Hematopoietic multipotent progenitor cell treated with erythropoietin and hydrocortisone succinate and interleukin-3 and kit ligand, for 15 days (in vitro differentiated cells): ENCODE measurements at places on chromosomes 11 and 22.

- DNase-seq, result peak; percentile 71
Observed at GRCh38 chr22:37166675-37167066, 17.0 kb upstream of the IL2RB start.

DNA sequence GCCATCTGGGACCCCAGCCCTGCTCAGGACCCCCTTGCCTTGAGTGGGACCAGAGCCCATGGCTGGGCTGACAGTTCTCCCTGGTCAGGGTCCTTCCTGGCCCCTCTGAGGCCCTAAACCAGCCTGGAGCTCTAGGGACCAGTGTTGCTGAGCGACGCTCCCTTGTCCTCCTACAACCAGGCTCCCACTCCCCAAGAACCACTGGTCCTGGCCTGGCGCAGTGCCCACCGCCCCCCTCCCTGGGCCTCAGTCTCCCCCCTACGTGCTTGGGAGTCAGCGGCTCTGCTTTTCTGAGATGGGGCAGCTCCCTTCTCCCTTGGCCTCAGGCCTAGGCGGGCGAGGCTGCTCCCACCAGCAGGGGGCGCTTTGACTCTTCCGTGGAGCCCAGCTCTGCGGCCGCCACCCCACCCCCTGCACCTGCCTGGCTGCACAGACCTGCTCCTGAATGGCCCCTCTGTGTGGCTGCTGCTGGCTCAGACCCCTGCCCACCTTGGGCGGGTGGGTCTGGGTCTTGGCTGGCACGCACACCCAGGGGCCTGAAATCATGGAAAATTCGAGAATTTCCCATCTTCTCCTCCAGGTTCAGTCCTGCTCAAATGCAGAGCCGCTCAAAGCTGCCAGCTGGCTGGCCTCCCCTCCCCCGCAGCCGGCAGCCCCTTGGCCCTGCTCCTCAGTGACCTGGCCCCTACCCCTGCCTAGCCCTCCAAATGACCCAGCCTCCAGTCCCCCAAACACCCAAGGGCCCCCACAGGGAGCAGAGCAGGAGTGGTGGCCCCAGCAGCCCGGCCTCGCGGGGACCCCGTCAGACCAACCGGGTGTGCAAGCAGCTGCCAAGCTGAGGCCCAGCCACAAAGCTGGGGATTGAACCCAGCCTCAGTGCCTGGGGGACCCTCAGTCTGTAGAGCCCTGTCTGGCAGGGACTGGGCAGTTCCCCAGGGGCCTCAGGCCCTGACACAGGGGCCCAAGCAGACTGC, 9.1 kb downstream of the PRR33 start:
- peak; percentile 82 for DNase-seq

DNA sequence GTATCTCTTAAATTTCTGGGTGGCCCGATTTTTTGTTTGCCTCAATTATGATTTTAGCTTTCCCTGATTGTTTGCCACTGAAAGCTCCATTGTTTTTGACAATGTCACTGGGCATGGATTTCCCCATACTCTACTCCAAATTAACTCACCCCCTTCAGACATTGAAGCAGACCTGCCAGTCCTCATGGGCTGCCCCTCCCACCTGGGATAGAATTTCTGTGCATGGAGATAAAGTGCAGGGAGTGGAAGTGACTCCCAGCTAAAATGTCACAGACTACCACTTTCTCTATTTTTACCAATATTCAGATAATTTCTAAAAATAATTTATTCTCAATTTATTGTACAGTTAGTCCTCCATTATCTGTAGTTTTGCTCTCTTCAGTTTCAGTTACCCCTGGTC, 79.1 kb upstream of the CLPB start:
- DNase-seq, result peak; percentile 50

- DNase-seq, result no peak
Observed at GRCh38 chr11:116715383-116715782, 57.4 kb downstream of the BUD13 start.

GRCh38 chr11:38718049-38718448, 2120.0 kb upstream of the RAG2 start:
- no peak for DNase-seq

- no peak for DNase-seq
Observed at GRCh38 chr11:85088286-85088685, 538.9 kb downstream of the DLG2 start.

GRCh38 chr22:20258584-20259326, 9.4 kb downstream of the RTN4R start:
- no peak for DNase-seq

GRCh38 chr11:70135625-70136059, 57.5 kb downstream of the ANO1 start:
- no peak for DNase-seq

GRCh38 chr11:111718436-111718835, 47.8 kb downstream of the PPP2R1B start:
- no peak for DNase-seq

DNA sequence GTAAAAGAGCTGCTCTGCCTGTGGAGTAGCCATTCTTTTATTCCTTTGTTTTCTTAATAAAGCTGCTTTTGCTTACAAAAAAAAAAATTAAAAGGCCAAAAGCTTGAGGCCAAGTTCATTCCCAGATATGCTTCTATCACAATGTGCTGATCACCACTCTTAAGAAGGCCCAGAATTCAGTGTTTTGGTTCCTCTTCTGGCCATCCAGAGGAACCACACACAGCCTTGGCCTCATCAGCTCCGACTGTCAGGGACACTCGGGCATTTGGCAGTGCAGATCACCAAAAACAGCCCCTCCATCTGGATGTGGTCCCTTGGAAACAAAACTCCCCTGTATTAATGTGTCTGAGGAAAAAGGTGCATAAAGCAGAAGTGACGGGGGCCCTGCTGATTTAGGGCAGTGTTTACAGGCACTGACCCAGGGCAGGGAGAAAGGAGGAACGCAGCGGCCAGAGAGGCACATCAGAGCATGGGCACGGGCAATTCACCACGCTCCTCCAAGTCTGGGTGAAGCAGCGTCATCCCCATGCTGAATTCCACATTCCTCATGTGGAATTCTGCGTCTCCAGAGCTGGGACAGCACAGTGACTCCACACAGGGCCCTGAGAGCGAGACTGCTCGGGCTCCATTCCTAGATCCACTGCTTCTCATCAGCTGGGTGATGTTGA, 17.7 kb downstream of the POLDIP3 start:
- no peak for DNase-seq

DNA sequence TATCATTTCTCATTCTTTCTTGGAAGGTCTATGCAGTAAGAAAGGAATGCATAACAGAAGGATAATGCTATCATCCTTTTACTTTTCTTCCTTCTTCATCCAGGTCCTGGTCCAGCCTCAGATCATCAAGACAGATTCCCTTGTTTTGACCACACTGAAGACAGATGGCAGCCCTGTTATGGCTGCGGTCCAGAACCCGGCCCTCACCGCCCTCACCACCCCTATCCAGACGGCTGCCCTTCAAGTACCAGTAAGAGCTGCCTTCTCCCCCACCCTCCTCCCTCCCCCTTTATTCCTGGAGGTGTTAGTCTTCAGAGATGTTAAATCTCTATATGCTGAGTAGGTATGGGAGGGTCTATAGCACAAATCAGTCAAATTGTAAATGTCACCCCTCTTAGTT, 37.9 kb downstream of the SREBF2 start:
- no peak for DNase-seq

DNA sequence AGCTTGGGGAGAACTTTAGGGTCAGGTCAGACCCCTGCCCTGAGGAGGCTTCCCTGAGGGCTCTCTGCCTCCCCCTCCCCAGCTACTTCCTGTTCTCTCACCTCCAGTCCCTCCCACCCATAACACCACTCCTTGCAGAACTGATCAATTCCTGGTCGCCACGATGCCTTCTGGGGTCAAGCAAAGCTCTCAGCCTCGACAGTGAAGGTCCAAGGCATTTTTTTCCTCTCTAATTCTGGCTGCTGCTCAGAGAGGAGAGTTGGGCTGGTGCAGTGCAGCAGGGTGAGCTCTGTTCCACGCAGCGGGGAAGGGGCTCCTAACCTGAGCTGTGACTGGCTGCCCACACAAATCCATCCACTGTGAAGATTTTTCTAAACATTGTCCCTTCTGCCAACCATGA, 628.4 kb downstream of the BRD1 start:
- DNase-seq, result no peak

DNA sequence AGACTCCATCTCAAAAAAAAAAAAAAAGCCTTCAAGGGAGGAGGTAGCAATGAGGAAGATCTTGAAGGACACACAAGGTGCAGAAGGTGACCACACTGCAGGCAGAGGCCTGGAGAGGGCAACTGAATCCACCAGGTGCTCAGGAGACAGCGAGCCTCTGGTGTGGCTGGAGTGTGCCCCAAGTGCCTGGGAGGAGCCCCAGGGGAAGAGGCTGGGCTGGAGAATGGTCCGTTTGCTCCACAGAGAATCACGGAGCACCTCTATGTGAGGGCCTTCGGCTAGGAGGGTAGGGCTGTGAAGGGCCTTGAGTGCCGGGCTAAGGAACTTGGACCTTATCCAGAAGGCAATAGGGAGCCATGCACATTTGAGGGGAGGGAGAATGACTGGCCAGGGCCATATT, 50.3 kb downstream of the ARRB1 start:
- no peak for DNase-seq

- DNase-seq, result no peak
Observed at GRCh38 chr11:13667245-13667644, 1.2 kb upstream of the FAR1 start.

GRCh38 chr11:33936725-33937604, 45.1 kb upstream of the LMO2 start:
- peak; percentile 57 for DNase-seq

DNA sequence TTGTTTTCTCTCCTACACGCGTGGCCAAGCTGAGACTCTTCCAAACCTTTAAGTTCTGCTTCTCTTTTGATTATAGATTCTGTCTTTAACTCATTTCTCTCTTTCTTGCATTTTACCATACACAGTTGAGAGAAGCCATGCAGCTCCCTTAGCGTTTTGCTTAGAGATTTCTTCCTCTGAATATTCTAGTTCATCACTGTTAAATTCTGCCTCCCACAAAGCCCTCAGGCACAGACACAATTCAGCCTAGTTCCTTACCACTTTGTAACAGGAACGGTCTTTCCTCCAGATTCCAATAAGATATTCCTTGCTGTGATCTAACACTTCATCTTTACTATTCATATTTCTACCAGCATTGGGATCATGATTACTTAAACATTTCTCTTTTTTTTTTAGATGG, 24.7 kb upstream of the CD81 start:
- DNase-seq, result no peak

DNA sequence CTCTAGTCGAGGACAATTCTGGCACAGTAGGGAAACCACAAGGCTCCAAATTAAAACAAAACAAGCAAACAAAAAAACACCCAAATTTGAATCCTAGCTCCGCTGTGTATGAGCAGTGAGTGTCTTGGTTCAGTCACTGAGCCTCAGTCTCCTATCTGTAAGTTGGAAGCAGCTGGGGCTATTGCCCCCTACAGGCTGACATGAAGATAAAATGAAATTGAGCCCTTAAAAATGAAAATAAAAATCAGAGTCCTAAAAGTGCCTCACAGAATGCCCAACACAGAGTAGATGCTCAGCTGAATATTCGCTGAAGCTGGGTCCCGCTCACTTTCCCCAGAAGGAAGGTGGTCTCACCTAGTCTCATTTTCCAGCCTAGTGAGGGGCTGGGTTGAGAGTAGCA, 65.2 kb downstream of the PDE2A start:
- DNase-seq, result peak; percentile 21

GRCh38 chr11:17313349-17314231, 37.1 kb downstream of the NUCB2 start:
- DNase-seq, result no peak

DNA sequence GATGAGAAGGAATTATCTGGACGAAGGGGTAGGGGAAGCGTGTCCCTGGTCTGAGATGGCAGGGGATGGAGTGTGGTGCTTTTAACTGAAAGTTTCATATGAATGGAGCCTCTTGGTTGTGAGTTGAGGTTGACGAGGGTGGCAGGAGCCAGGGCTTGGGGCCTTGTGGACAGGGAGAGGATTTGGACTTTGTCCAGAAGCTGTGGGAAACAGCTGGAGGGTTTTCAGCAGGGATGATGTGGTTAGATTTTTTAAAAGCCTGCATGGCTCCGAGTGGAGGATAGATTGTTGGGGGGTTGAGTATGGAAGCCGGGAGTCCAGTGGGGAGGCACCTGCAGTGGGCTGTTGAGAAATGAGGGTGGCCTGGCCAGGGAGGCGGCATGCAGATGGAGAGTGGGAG, 24.8 kb downstream of the MYO7A start:
- DNase-seq, result no peak

DNA sequence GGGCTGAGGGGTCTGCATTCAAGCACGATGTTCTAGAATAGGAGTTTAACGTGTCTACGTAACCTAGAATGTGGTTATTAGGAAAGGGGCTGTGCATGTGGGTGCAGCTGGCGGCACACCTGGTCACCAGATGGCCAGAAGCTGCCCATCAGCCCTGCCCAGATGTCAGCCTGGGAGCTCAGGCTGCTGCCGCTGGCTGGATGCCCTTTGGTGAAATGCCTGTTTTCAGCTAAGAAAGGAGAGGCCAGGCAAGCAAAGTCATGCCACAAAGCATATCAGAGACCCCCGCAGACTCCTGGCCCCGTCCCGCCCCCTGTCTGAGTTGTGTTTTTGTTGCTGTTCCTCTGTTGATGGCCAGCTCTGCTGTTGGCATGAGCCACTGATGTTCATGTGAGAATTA, 11.3 kb upstream of the ADORA2A start:
- DNase-seq, result no peak

GRCh38 chr22:21865041-21865440, 2.4 kb downstream of the MAPK1 start:
- DNase-seq, result peak; percentile 58

- no peak for DNase-seq
Observed at GRCh38 chr11:27209562-27210005, 153.4 kb downstream of the CCDC34 start.

DNA sequence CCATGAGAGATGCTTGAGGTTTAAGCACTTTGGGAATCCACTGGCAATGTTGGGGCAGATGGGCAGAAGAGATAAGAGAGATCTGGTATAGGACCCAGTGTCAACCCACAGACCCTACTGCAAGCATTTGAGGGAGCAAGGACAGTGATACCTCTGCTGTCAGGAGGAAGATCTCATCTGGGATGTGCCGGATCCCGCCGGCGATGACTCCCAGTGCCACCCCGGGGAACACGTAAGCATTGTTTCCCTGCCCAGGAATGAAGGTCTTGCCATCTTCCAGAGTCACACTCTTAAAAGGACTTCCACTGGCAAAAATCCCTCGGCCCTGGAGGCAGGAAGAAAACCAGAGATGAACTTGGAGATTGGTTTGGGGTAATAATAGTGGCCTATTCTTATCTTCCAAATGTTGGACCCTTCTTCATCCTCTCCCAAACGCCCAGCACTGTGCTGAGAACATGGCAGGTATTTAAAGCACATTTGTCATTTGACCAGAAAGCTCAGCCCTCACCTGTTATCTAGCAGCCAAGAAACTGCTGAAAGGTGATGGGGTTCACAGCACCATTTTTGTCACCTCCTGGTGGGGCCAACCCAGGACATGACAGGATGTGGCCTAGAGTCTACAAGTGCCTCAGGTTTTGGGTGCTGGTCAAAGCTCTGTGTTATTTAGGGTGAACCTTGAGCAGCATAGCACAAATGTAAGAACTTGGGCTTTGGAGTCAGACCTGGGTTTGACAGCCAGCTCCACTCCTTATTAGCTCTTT, 71.7 kb downstream of the CCDC81 start:
- DNase-seq, result no peak

GRCh38 chr11:88231894-88232482, 56.7 kb upstream of the RAB38 start:
- DNase-seq, result no peak

- DNase-seq, result no peak
Observed at GRCh38 chr11:76164081-76164480, 42.2 kb downstream of the WNT11 start.

GRCh38 chr11:41245704-41246398, 213.6 kb downstream of the LRRC4C start:
- no peak for DNase-seq
